Breast epithelium (tissue), 4 donors: ENCODE measurements at places on chromosomes 4 and X.

DNA sequence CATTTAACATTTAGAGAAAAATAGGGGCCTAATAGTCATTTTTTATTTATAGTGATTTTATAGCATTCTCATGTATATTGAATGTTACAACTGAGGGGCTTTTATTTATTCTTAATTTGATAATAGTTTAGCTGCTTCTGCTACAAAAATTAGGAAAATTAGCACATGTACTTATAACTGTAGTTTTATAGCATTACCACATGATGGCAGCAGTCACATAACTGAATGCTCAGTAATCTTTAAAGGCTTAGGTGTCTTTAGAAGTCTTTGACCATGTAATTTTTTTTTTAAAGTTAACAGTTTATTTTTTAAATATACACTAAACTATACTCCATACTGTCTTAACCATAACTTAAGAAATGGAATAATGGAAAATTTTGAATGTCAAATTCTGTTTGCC is 136.6 kb downstream of the STAG2 start:
- DNase-seq = no peak

DNA sequence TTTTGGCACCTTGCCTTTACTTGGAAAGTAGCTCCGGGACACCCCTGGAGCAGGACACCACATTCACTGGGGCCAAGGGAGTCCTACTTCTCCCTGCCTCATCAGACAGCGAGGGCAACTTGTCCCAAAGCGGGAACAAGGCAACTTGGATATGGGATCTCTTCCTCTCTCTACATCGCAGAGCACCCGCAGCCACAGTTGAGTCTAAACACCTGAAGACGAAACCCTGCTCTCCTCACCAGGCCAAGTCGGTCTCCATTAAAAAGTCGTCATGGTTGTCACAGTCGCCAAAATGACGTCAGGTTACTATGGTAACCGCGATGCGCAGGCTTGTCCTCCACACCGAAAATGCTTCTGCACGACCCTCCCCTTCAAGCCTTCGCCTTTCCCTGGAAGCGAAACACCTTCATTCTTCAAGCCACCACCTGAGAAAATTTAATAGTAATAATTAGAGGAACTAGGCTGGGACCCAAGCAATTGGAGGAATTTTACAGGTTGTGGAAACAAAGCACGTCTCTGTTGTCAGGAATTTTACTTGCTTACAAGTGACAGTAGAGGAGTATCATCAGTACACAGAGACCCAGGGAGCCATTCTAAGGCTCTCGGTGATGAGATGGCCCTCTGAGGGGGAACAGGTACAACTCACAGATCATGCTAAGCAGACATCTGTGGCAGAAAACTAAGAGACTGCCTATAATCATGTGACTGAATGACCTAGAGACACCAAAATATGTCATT is 30.5 kb upstream of the TCEAL4 start:
- no peak for DNase-seq

- DNase-seq = no peak
These were observed 34.0 kb upstream of the CYBB start for GRCh38 chrX:37745835-37746217.

GRCh38 chr4:139808381-139808807 is 142.8 kb downstream of the MGST2 start:
- no peak for DNase-seq

DNA sequence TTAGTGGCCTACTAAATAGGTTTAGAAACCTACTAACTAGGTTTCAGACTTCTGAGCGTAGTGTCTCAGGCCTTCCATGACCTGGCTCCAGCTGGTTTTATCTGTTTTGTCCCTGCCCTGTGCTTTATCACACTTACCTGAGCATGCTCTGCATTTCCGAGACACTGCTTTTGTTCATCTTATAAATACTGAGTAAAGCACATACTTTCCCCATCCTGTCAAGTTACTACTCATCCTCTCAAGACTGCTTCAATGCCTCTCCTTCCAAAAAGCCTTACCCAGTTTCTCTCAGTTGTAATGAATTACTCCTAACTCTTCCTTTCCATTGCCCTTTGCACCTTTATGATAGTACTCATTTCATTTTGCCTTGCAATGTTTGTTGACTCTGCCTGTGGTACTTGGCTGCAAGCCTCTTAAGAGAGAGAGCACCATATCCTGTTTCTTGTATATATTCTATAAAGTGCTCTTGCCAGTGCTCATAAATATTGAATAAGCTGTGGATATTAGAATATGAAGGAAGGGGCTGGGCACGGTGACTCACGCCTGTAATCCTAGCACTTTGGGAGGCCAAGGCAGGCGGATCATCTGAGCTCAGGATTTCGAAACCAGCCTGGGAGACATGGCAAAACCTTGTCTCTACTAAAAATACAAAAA is 34.4 kb downstream of the SLAIN2 start:
- DNase-seq = no peak
